RPMI8226 (cell line): ENCODE measurements at places on chromosomes 6 and 20.
A peak's percentile ranks its signal among the peaks of the same experiment; 100 is the strongest.

GRCh38 chr20:38260025-38260377 is 534 bp downstream of the KIAA1755 start:
- DNase-seq: no peak

- no peak for DNase-seq
Measured at GRCh38 chr6:169097381-169097959, 156.2 kb downstream of the THBS2 start.

- peak; percentile 49 for DNase-seq
Measured at GRCh38 chr6:151763938-151764680, 43.4 kb upstream of the ESR1 start.

- DNase-seq: no peak
Measured at GRCh38 chr20:2631228-2631627, 21.2 kb upstream of the NOP56 start.

- no peak for DNase-seq
Measured at GRCh38 chr20:2796011-2796660, 4.3 kb downstream of the CPXM1 start.

DNA sequence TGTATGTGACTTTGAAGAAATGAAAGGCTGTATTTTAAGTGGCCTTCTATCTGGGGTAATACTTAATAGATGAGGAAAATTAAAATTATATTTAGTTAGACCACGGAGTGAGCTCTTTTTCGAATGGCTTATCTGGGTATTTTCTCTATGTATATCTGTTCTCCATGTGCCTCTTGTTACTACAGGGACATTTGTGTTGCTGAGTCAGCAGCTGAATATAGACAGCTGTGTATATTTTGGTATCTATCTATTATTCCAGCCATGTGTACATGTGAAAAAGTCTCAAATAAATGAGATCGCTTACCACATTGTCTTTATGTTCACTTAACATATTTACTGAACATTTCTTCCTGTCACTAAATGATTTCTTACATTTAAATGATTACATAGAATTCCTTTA is 57.2 kb downstream of the TMEM200A start:
- no peak for DNase-seq

- no peak for DNase-seq
Measured at GRCh38 chr6:15332446-15332845, 86.6 kb downstream of the JARID2 start.

GRCh38 chr20:6152777-6153176 is 29.9 kb upstream of the FERMT1 start:
- no peak for DNase-seq

DNA sequence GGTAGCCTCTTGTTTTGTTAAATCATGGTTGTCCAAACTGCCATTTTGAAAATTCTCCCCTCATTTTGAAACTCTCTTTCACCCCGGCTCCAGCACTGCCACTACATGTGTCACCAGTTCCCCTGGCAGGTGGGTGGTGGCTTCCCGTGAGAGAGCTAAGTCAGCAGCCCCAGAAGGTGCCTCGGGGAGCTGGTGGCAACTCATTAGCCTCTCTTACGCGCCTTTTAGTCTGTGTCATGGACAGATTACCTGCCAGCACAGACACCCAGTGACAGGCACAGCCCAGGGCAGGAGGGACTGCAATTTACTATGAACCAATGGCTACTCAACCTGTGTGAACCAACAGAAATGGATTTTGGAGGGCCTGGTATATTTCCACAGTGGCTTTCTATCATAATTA is 147.1 kb upstream of the SASH1 start:
- peak; percentile 5 for DNase-seq

DNA sequence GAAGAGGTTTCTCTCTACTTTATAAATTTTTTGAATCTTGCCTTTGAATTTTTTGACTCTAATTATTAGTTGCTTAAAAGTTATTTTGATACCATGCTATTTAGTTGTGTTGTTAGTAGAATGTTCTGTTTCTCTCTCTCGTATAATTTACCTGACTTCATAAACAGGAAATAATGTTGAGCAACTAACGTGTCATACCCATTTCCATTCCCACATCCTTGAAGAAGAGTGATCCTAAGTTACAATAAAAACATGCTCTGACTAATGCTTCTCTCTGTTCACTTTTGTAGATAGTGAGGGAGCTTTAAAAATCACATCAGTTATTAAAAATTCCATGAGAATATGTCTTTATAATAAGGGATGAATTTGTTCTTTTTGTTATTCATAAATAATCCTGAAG is 69.7 kb downstream of the SAMD5 start:
- DNase-seq: no peak

DNA sequence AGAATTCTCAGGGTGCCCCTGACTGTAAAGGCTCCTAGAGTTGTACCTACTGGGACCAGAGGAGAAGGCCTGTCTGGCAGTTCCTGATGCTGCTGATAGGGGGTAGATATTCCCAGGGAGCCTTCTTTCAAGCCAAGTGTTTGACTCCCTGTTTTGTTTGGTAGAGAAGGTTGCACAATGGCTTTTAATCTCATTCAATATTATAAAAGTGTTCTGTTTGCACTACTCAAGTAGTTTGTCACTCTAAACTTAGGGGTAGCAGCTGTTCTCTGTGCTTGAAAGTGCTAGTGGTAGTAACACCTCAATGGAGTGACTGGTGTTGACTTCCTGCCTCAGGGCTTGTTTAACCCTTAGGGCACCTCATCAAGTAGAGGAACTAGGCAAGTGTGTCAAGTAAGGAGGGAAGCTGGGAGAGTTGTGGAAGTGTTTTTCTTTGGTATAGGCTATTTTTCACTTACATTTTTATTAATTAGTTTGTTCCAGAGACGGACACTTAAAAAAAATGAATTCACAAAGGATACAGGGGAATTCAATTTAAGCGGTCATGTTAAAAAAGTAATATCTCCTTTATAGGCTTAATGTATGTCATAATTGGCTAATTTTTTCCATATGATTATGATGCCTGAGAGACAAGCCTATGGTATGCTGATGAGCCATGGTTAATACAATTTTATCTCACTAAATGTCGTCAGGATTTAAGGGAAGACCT is 38.1 kb downstream of the BICRAL start:
- no peak for DNase-seq

DNA sequence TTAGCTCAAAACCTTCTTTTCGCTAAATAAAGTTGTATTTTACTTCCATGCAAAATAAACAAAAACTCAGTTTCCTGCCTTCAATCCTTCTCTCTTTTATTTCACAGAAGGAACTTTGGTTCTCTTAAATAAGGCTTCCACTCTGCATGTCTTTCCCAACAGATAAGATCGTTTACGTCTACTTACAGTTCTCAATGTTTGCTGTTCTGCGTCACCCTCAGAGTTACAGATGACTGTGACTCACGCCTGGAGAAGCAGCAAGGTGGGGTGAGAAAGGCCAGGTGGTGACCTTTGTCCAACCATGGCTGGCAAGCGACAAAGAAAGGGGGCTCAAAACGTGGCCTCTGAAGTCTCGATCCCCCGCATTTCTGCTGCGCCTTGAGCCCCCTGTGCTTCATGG is 51.4 kb upstream of the RPS6KA2 start:
- DNase-seq: no peak

GRCh38 chr6:102766963-102767362 is 1373.5 kb downstream of the GRIK2 start:
- DNase-seq: no peak

DNA sequence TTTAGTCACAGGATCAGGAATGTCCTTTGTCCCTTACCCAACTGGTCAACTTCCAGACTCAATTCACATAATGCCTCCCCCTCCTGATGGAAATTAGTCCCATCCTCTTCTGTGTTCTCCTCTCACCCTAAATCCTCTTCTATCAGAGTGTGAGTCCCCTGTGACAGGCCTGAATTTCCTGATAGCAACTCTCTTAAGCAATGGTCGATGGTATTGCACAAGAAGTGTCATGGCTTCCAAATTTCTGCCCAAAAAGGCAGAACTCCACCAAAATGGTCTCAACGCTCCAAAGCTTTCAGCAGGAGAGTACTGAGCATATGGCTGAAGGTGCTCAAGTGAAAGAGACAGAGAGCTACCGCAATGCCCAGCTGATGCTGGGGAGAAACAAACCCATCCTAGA is 2.4 kb downstream of the PREP start:
- DNase-seq: no peak
